ENCODE measurements at places on chromosomes 5 and 9.

- DNase-seq, result no peak
These were observed 44.4 kb downstream of the ACTBL2 start for GRCh38 chr5:57437976-57438805.

GRCh38 chr5:159393854-159394274 is 63.6 kb upstream of the IL12B start:
- DNase-seq, result no peak

DNA sequence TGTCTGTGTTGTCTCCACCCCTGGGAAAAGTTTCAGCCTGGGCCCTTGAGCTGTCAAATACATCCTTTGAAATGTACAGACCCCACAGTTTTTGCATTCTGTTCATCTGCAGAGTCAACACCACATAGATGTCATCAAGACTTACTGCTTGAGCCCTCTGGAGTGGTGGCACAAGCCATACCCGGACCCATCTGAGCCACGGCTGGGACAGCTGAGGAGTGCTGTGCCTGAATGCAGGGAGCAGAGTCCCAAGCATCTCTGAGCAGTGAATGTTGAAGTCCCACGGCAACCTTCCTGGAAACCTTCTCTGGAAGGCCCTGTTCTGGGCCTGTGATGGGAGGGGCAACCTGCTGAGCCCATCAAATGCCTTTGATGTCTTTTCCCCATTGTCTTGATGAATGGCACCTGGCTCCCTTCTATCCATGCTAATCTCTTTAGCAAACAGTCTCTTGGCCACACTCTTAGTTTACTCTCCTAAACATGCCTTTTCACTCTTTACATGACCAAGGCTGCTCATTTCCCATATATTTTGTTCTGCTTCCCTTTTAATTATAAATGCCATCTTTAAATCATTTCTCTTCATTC is 92.5 kb downstream of the ATPSCKMT start:
- no peak for DNase-seq

- no peak for DNase-seq
These were observed 23.2 kb downstream of the MAP3K1 start for GRCh38 chr5:56838409-56839039.

DNA sequence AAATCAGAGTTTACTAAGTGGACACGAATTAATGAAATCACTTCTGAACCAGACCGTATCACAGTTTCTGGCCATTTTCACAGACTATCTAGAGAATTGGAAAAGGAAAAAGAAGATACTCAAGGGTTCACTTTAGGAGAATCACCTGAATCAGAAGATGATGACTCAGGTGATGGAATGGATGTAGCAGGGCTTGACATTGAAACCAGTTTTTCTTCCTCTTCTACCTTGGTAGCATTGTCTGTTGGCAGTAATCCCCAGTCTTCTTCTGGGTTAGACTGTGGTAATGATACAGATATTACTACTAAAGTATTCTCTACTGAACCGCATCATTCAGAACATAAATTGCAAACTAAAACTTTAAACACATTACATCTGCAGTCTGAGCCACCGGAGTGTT is 38.5 kb downstream of the ICE1 start:
- no peak for DNase-seq

GRCh38 chr5:69489246-69489645 is 3.3 kb upstream of the OCLN start:
- no peak for DNase-seq

GRCh38 chr9:117204971-117205370 is 209.9 kb downstream of the ASTN2 start:
- no peak for DNase-seq
